ENCODE measurements at places on chromosomes 3 and 15.

- DNase-seq: no peak
Measured at GRCh38 chr3:71052716-71053115, 530.8 kb downstream of the FOXP1 start.

DNA sequence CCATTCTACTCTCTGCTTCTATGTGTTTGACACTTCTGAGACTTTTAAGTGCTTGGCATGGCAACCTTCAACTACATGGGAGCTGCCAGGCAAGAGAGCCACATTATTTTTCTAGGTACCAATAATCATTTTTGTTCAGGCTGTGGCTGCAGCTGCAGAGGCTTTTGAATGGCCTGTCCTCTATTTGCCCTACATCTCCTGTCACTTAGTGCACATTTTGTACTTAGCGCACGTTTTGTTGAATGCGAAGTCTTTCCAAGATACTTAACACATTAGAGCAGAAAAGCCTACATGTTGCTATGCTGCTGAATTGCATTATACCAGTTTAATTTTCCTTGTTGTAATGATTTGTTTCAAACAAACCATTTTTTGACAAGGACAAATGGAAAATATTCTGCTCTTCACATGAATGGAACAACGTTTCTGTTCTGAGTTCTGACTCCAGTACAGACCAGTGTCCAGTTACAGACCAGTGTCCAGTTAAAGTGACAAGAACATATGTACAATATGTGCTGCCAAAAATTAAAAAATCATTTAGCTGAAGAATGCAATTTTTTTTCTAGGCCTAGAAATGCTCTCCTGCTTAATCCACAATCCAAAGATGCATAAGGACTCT, 113.9 kb downstream of the ABI3BP start:
- no peak for DNase-seq

GRCh38 chr3:77707281-77707680, 667.4 kb downstream of the ROBO2 start:
- no peak for DNase-seq

DNA sequence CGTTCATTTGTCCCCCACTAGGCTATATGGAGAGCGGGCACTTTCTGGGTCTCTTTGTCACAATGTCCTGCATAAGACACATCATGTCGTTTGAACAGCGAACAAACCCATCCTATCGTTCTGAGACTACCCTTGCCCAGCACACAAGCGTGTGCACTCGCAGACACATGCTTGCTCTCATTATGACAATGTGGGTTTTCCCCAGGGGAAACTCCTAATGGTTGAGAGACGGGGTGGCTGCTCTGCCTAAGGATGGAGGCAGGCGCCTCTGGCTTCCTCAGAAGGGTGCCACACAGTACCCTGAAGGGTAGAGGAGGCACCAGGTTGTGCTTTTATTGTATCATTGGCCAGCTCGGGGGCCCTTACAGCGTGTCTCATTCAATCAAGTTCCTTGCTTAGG, 51.0 kb upstream of the MYZAP start:
- no peak for DNase-seq

DNA sequence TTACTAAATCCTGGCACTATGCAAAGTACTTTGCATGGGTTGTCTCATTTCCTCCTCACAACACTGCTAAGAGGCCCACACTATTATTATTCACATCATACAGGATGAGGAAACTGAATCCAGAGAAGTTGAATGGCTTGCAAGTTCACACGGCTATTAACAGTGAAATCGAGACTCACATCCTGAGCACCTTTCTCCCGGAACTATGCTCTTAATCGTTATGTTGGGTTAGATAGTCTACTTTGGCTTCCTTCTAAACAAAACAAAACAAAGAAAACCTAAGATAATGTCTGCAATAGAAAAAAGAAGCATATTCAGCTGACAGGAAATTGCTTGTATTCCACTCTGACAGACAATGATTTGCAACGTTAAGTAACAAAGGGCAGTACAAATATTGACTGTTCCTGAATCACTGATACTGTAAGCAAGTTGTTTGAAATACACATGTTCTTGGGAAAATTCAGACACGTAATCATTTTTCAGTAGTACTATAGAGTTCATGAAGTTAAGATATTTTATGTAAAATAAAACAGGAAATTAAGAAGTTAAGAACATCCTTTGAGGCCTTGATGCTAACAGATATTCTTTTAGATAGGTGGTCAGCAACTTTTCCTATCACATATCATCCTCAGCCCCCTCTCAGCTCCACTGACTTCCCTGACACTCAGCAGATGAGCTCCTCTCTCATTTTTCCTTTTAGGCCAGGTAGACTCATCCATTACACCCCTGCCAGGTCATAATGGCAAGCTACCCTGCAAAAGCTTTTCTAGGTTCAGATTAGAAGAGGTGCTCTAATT, 40.7 kb downstream of the C2CD4B start:
- DNase-seq: no peak

DNA sequence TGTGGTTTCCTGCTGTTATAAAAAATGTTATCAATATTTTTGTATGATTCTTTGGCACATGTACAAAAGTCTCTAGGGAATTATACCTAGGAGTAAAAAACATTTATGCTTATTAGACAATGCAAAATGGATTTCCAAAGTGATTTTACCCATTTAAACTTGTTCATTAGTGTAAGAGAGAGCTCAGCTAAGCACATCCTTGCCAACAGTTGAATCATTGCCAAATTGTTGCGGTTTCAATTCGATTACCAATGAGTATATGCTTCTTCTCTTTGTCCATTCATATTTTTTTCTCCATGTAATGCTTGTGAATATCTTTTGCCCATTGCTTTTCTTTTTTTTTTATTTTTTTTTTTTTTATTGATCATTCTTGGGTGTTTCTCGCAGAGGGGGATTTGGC, 17.2 kb downstream of the CASR start:
- DNase-seq: peak; percentile 95
